ENCODE measurements at places on chromosomes 11 and 22.

DNA sequence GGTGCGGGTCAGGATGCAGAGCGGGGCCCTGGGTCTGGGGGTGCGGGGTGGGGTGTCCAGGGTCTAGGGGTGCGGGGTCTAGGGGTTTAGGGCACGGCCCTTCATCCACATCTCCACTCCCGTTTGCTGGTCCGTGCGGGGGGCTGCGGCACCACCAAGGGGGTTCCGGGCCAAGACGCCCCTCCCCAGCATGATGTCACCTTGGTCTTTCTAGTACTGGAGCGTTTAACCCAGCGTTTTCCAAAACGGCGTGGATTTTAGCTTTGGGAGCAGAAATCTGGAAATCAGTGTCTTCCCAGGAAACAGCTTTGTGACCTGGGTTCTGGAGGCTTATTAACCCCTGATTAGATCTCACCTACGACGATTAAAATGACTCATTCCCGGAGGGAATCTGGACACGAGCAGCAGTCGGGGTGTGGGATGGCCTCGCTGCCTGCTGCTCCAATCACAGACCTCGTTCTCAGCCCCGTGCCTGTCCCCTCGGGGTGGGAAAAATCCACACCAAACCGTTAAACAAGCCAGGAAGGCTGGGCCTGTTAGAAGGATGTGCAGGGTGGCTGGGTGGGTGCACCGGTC, 759 bp downstream of the AP2A2 start:
- DNase-seq = no peak

- DNase-seq = no peak
Measured at GRCh38 chr11:65172600-65172999, 2.6 kb downstream of the SPDYC start.

DNA sequence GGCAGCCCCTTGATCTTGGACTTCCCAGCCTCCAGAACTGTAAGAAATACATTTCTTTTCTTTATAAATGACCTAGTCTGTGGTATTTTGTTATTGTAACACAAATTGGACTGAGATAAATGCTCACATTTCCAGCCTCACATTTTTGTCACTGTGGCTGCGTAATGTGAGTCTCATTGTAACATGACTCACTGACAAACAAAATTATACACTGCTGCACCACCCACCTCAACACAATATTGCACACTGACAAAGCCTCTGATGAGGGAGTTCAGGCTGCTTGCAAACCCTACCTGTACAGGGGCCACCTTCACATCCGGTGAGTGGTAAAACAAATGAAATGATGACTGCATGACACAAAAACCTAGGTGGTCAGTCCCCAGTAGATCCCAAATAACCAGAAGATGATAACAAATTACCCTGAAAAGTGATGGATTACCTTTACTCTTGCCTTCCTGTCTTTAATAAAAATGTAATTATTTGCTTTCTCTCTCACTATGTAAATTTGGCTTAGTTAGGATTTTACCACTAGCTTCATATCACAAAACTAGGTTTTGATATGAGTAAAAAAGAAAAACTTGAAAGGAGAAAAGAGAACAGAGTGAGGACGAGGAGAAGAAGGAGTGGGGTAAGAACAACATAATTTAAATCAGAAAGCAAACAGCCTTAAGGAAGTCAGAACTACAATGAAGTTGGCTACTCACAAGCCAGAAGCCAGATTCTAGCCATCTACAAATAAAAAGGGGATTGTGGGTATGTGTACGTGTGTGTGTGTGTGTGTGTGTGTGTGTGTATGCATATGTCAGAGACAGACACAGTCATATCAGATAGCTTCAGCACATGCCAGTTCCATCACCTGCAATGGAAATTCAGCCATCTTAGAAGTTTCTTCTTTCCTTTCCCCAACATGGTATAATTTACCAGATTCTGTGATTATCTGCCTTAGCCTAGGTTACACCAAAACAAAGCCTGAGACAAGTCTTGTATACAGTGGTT, 53.4 kb upstream of the SESN3 start:
- no peak for DNase-seq

GRCh38 chr11:45226901-45227300, 59.2 kb downstream of the SYT13 start:
- DNase-seq = no peak

DNA sequence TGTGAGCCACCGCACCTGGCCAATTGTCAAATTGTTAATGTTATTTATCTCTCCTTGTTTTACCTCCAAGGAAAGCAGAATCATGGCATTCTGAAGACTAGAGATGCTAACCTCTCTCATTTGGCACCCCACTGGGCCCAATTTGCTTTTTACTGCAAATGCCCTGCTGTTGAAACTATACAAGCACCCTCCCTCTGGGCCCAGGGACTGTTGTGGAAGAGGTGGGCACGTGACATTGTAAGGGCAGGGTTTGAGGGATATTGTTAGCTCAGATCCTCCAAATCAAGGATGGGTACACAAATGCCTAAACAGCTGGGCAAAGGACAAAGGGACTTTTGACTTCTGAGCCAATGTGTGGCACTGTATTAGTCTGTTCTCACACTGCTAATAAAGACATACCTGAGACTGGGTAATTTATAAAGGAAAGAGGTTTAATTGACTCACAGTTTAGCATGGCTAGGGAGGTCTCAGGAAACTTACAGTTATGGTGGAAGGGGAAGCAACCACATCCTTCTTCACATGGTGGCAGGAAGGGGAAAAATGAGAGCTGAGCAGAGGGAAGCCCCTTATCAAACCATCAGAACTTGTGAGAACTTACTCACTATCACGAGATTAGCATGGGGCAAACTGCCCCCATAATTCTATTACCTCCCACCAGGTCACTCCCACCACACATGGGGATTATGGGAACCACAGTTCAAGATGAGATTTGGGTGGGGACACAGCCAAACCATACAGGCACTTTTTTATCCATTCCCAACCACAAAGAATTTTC, 6.5 kb upstream of the ALDH3B2 start:
- DNase-seq = no peak

- no peak for DNase-seq
Measured at GRCh38 chr11:1514336-1515061, 27.9 kb upstream of the MOB2 start.

GRCh38 chr22:26086359-26086758, 82.9 kb upstream of the SEZ6L start:
- no peak for DNase-seq

DNA sequence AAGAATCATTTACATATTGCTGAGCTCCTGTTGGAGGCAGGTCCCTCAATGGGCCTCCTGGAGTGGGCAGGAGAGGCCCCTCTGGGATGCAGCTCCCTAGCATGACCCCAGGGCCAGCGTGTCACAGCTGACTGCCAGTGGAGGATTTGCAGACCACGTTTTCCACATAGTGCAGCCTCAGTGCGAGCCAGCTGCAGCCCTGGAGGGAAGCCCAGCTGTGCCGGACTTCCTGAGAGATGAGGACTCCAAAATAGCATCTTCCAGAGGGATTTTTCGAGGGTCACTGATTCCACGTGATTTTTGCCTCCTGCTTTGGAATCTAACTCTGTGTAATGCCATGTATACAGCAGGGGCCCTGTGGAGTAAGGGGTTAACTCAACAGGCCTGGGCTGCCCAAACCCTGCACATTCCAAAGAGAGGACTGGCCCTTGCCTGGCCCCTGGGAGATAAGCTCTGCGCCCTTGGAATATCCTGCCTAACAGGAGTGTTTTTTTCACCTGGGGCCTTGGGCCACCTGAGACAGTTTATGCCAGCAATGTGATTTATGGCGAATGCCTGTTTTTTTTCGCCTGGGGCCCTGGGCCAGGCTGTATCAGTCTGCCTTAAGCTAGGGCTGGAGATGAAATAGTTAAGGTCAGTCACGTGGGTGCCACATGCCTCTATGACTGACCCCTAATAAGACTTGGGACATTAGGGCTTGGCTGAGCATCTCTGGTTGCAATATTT, 47.4 kb downstream of the RPS6KA4 start:
- no peak for DNase-seq
